ENCODE measurements at places on chromosomes 3 and 15. TPM values are rescaled to one million over a fixed set of nuclear protein-coding genes. Genes with fewer than 3 reads are reported as not detected.

Gene GABRG3
- 3.4 TPM for total RNA-seq

Gene DNASE1L3
- total RNA-seq: not detected

Gene GOLGA8G
- not detected for total RNA-seq

Gene FES
- 0.64 TPM for total RNA-seq

Data from G401 (cell line).